Activated CD8-positive, alpha-beta memory T cell treated with anti-CD3 and anti-CD28 coated beads for 1 hour (primary cell): ENCODE measurements at places on chromosomes 2 and 18.

- DNase-seq = no peak
Observed at GRCh38 chr2:184114439-184114838, 483.9 kb upstream of the ZNF804A start.

GRCh38 chr2:52404866-52405265, 1362.7 kb upstream of the CHAC2 start:
- no peak for DNase-seq

DNA sequence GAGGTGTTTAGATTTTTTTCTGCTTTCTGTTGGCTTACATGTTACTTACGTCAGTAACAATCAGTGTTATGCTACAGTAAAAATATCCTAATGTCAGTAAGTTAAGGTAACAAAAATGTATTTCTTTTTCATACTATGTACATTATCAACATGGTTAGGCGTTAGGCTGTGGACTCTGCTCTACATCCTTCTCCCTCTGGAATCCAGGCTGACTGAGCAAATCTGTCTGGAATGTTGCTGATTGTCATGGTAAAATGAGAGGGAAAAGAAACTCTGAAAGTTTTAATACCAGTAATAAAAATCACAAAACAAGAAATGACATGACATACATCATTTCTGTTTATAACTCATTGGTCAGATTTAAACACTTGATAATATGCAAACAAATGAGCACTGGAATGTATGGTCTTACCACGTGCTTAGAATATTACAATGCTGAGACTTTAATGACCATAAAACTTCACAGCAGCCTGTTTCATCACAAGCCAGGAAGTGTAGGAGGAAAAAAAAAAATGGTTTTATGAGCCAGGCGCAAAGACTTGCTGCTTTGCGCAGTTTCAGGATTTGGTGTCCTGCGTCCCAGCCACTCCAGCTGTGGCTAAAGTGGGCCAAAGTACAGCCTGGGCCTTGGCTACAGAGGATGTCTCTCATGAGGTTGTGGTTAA, 252.4 kb downstream of the FSIP2 start:
- no peak for DNase-seq

DNA sequence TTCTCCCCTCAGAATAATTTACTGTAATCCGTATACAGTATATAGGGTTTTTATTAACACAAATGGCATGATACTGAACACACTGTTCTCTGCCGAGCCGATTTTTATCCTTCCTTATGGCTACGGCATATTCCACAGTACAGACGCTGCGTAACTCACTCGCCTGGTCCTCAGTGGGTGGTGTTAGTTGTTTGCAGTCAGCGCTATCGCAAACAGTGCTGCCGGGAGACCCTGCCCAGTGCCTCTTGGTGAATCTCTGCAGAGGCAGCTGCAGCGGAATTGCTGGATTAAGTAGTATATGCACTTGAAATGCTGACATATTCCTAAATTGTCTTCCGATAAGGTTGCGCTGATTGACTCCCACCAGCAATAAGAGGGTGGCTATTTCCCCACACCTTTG, 73.9 kb downstream of the MARCO start:
- DNase-seq = no peak

GRCh38 chr2:953975-954686, 3.5 kb downstream of the SNTG2 start:
- DNase-seq = no peak

DNA sequence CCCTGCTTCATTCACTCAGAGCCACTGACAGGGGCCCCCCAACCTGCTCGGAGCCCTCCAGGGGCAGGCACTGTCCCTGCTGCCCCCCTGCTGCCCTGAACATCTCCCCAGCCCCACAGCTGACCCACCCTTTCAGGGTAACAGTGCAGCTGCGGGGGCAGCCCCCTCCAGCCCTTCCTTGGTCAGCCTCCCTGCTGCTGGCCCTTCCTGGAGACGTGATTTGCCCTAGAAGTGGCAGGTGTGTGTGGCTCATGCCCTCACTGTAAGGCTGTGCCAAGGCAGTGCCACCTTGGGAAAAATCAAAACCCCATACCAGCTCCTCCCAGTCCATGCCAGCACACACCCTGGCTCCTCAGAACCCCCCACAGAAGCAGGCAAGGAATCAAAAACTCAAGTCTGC, 184.2 kb upstream of the HDAC4 start:
- DNase-seq = no peak

DNA sequence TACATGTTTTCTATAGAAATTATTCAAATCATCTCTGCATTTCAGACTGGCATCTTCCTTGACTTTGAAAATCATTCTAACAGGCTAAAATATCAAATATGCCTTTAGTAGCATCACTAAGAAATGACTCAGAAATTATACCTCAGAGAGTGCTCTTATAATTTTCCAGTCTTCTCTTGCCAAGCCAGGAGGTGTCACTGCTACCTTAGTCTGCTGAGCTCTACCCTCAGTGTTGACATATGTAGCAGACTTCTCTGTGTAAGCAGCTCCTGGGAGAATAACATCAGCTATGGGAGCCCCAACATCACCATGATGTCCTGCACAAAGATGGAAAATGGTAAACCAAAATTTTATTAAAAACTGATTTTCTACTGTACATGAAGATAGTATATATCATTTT, 31.6 kb downstream of the NDUFS1 start:
- DNase-seq = no peak

DNA sequence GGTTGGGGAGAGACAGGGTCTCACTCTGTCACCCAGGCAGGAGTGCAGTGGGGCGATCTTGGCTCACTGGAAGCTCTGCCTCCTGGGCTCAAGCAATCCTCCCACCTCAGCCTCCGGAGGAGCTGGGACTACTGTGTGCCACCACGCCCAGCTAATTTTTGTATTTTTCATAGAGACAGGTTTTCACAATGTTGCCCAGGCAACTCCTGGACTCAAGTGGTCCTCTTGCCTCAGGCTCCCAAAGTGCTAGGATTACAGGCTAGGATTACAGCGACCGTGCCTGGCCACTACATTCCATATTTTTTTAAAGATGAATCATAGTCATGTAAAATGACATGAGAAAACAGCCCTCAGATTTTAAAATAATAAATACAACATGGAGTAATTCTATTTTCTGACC, 32.3 kb downstream of the CWC22 start:
- no peak for DNase-seq

- no peak for DNase-seq
Observed at GRCh38 chr18:10405014-10405493, 49.4 kb upstream of the APCDD1 start.

- DNase-seq = no peak
Observed at GRCh38 chr2:140786585-140786984, 1344.2 kb downstream of the LRP1B start.

DNA sequence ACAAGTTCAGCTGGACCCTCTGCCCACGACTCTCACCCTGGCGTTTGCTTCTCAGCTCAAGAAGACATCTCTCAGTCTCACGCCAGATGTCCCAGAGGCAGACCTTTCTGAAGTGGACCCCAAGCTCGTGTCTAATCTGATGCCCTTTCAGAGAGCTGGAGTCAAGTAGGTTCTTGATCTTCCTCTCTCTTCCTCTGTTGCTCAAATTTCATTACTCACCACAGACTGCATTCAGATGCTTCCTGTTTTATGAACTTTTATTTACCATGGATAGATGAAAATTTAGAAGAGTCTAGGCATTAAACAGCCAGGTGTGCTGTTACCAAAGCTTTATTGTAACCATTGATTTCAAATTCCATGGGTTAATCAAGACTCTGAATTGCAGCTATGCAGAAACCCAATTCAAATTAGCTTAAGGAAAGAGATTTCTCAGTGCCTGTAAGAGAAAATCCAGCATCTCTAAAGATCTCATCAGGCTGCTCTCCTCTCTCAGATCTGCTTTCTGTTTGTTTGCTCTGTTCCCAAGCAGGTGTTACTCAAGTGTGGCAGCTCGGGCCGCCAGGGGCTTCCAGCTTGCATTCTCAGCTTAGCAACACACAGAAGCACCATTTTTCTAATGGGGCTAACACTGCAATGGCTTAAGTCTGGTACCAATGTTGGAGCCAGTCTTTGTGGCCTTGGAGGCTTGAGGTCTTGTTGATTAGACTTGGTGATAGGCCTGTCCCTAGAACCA, 16.5 kb downstream of the SMARCAL1 start:
- DNase-seq = no peak
